ENCODE measurements at places on chromosomes 2 and 18.

DNA sequence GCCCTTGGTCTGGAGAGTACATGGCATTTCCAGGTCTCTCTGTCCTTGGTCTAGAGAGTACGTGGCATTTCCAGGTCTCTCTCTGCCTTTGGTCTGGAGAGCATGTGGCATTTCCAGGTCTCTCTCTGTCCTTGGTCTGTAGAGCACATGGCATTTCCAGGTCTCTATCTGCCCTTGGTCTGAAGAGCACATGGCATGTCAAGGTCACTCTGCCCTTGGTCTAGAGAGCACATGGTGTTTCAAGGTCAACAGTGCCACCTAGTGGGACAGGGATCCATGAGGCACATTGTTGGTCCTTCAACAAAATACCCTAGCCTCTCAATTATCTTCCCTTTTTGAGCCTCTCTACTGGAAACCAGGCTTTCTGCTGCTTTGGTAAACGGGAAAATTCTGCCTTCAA lies 250.2 kb downstream of the OTX1 start:
- DNase-seq: no peak

DNA sequence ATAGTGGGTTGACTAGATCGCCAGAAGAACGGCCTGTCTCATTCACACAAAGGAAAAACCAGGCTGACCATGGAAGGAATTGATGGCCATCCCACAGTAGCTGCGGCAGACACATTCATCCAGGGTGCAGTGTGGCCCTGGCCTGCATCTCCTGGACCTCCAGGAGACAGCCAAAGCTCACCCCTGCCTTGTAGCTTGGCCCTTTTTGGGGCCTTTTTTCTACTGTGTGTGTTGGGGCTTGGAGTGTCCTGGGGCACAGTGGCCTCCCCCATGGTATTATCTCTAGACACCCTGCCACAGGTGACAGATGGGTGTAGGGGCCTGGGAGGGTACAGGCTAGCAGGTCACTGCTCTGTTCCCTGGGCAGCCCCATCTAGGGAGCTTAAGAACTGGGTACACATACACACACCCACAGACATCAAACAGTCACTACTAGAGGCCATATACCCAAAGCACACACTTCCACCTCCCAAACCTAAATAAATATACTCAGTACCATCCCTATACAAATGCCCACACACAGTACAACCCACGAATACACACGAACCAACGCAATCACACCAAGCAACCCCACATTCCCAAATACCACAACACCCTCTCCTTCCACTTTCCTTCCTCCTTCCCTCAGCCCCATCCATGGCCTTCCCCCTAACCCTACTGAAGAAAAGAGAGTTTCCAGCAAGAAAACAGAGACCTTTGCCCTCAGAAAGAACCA lies 8.6 kb downstream of the EN1 start:
- DNase-seq: no peak

DNA sequence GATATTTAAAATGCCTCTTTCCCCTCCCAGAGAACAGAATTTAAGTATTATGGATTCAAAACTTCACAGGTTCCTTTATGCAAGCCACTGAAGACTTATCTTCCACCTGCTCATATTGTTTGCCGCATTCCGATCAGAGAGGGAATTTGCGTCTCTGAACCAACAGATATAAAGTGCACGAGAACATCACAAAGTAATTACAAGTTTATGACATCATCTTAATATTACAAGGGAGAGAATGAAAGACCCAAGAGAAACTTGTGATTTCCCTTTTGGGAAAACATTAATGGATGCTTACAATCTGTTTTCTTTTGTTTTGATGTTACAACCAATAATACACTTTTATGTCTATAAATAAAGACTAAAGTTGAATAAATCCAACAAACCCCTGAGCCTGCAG lies 631.0 kb downstream of the BCL11A start:
- no peak for DNase-seq

- peak; percentile 67 for DNase-seq
Measured at GRCh38 chr2:157107877-157108276, 149.6 kb upstream of the GALNT5 start.

- DNase-seq: no peak
Measured at GRCh38 chr2:27356056-27356381, 545 bp downstream of the GTF3C2 start.
